ENCODE measurements at places on chromosomes 7 and 10. TPM values are rescaled to one million over a fixed set of nuclear protein-coding genes. Genes with fewer than 3 reads are reported as not detected.
A peak's percentile ranks its signal among the peaks of the same experiment; 100 is the strongest.

Gene LIPK
- not detected for total RNA-seq

Gene AKR1C2
- 0.22 TPM for total RNA-seq

Gene NYAP1
- total RNA-seq: 0.67 TPM

Gene FAM25G
- not detected for total RNA-seq

Gene C7orf57
- total RNA-seq: 0.12 TPM

Gene PSPH
- total RNA-seq: 27.7 TPM

DNA sequence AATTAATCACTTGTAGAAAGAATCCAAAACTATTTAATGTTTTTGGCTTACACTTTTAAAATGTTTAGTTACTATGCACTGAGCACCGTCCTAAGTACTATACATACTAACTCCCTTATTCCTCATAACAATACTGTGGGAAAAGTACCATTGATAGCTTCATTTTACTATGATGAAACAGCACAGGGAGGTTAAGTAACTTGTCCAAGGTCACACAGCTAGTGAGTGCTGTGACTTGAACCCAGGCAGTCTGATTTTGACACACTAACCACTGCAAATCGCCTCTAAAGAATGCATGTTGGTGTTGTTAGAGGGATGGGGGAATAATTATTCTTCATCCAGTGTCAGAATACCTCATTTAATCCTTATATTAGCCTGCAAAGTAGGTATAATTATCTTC lies 1.9 kb upstream of the RELN start:
- no peak overlapping the region for H3K27ac ChIP-seq
- H3K36me3 ChIP-seq: no peaks in the 10 kb centered on the region
- H3K4me1 ChIP-seq: peaks cover 7% of the 10 kb centered on the region

- H3K36me3 ChIP-seq: peaks cover 6% of the 10 kb centered on the region
- H3K27ac ChIP-seq: peak overlapping the region; percentile 82
- no peak for DNase-seq
- H3K4me1 ChIP-seq: peaks cover 19% of the 10 kb centered on the region
Measured at GRCh38 chr10:21532694-21533466, 1.2 kb upstream of the MLLT10 start.

DNA sequence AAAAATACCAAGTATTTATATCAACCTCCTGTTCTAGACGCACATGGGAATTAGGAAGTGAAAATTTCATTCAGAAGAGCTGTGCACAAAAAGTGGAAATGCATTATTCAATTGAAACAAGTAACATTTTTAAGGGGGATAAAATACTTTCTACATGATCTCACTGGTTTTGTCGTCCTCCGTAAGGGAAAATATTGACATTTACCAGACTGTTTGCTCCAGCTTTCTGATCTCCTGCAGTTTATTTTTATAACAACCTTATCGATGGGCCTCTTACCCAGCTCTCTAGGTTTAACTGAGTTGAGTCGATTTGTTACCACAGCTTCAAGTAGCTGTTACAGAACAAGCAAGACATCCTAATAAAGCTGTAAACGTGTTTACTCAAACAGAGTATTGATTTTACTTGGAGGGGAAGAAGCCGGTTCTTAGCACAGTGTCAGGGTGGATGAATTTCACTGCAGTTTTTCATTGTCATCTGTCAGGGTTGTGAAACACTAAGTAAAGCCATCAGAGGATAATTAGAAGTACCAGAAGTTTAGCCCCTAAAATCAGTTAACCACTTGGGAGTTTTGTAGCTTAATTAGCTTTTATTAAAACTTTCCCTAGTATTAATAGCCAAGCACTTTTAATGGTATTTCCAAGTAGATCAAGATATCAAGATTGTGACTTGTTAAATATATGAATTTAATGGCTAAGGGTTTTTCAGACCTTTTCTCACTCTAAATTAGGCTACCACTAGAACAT lies 142.6 kb upstream of the KAT6B start:
- no peak for DNase-seq
- H3K36me3 ChIP-seq: peaks cover 2% of the 10 kb centered on the region
- H3K4me3 ChIP-seq: no peak overlapping the region

GRCh38 chr7:94069162-94069739 lies 65.1 kb upstream of the BET1 start:
- H3K4me3 ChIP-seq: no peak overlapping the region
- peaks cover 31% of the 10 kb centered on the region for H3K27me3 ChIP-seq
- peaks cover 11% of the 10 kb centered on the region for H3K4me1 ChIP-seq

GRCh38 chr10:78849731-78850130 lies 219.0 kb upstream of the ZMIZ1 start:
- no peak for DNase-seq
- no peak overlapping the region for H3K4me3 ChIP-seq
- H3K27me3 ChIP-seq: no peaks in the 10 kb centered on the region
- H3K36me3 ChIP-seq: no peaks in the 10 kb centered on the region
- no peak overlapping the region for H3K27ac ChIP-seq

DNA sequence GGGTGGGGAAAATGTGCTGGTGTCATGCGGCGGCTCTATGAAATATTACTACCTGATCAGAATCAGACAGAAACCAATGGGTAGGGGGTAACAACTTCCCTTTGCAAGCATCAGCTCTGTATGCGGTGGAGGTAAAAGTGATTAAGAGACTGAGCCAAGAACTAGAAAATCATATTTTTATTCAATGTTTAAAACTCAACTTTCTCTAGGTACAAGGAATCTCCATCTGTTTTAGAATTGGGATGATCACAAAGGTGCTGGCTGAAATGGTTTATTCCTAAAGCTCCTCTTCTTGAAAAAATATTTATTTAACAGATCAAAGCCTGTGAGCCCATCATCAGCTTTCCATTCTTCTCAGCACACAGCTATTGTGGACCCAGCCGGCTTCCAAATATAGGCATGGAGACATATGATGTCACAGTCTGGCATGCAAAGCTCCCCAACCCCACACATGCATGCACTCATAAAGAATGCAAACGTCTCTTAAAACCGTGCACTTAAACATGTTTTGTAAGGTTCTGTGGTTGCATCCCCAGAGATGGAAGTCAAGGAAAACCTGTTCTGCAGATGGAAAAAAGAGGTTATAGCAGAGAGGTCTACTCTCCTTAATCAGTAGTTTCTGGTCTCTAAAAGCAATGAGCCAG lies 126.0 kb downstream of the SKIDA1 start:
- H3K36me3 ChIP-seq: no peaks in the 10 kb centered on the region
- peaks cover 4% of the 10 kb centered on the region for H3K4me1 ChIP-seq
- no peak overlapping the region for H3K27ac ChIP-seq
- no peak overlapping the region for H3K4me3 ChIP-seq

DNA sequence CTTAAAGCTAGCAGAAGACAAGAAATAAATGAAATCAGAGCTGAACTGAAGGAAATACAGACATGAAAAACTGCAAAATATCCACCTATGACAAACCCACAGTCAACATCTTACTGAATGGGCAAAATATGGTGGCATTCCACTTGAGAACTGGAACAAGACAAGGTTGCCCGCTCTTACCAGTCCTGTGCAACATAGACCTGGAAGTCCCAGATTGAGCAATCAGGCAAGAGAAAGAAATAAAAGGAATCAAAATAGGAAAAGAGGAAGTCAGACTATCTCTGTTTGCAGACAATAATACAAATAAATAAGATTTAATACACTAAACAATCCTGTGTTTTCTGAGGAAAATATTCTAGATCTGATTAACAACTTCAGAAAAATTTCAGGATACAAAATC lies 570.5 kb upstream of the SEMA3D start:
- no peak overlapping the region for H3K4me3 ChIP-seq
- no peak overlapping the region for H3K27ac ChIP-seq
- H3K4me1 ChIP-seq: no peaks in the 10 kb centered on the region
- no peaks in the 10 kb centered on the region for H3K27me3 ChIP-seq
- H3K36me3 ChIP-seq: peaks cover 6% of the 10 kb centered on the region

DNA sequence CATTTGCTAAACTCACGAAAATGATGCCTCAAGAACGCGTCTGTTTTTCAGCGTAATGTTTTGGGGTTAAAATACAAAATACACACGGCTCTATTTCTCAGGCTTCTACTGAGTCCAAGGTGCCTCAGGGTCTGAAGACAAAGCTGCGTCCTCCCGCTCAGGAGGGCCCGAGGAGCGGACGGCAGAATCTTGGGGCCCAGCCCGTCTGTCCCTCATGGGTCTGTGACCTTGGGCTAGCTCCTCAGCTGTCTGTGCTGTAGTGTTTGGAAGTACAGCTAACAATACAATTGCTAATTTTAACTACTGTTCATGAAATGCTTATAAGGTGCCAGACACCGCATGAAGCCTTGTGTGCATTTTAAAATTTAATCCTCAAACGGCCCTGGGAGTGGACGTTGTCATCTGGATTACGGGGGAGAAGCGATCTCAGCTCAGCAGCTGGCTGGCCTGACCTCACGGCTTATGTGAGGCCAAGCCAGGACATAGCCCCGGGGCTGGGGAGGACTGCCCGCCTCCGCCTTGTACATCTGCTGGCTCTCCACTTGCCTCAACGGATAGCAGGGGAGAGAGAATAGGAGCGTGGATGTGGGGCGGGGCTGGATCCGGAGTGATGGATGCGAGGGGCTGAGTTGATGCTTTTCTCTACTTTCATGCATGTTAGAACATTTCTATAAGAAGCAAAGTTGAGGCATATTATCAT lies 357.4 kb downstream of the GLRX3 start:
- no peak overlapping the region for H3K27ac ChIP-seq
- H3K4me3 ChIP-seq: no peak overlapping the region
- H3K4me1 ChIP-seq: no peaks in the 10 kb centered on the region
- DNase-seq: no peak
- H3K27me3 ChIP-seq: no peaks in the 10 kb centered on the region

GRCh38 chr7:151657173-151657572 lies 137.5 kb upstream of the RHEB start:
- H3K4me1 ChIP-seq: no peaks in the 10 kb centered on the region
- no peaks in the 10 kb centered on the region for H3K36me3 ChIP-seq
- H3K4me3 ChIP-seq: no peak overlapping the region
- DNase-seq: no peak
- no peak overlapping the region for H3K27ac ChIP-seq
- H3K27me3 ChIP-seq: no peaks in the 10 kb centered on the region

GRCh38 chr7:98354511-98355249 lies 46.2 kb downstream of the BAIAP2L1 start:
- H3K4me1 ChIP-seq: no peaks in the 10 kb centered on the region
- no peaks in the 10 kb centered on the region for H3K36me3 ChIP-seq

GRCh38 chr10:113712755-113713639 lies 33.3 kb downstream of the CASP7 start:
- no peak overlapping the region for H3K4me3 ChIP-seq
- no peak for DNase-seq
- no peak overlapping the region for H3K27ac ChIP-seq
- no peaks in the 10 kb centered on the region for H3K36me3 ChIP-seq

DNA sequence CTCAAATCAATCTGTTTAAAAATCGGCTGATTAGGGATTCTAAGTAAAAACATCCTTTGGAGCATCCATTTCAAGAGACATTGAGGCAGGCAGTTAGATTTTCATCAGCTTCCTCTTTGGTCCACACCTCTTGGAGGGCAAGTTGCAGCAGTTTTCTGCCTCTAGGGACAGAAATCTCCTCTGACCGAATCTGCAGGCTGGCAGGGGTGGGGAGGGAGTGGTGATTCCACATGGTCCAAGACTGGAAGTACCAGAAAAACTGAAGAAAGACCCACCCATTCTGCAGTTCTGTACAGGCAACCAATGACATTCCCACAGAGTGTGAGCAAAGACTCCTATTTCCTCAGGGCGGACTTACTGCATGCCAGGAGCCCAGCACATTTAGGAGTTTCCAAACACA lies 29.0 kb downstream of the FGFBP3 start:
- no peak overlapping the region for H3K27ac ChIP-seq
- DNase-seq: no peak
- no peak overlapping the region for H3K4me3 ChIP-seq
- peaks cover 2% of the 10 kb centered on the region for H3K27me3 ChIP-seq
- H3K36me3 ChIP-seq: no peaks in the 10 kb centered on the region

- H3K27ac ChIP-seq: no peak overlapping the region
- no peak for DNase-seq
- no peaks in the 10 kb centered on the region for H3K27me3 ChIP-seq
- no peak overlapping the region for H3K4me3 ChIP-seq
Measured at GRCh38 chr10:102997998-102998397, 79.9 kb downstream of the CNNM2 start.

GRCh38 chr10:11448190-11448544 lies 163.3 kb downstream of the USP6NL start:
- H3K4me1 ChIP-seq: peaks cover 41% of the 10 kb centered on the region
- H3K27ac ChIP-seq: no peak overlapping the region
- no peak overlapping the region for H3K4me3 ChIP-seq

Measured in activated T-cell treated with anti-CD3 and anti-CD28 coated beads, Interleukin-2, amount 50 U/mL, for 72 hours (primary cell).